HCEC 1CT (cell line): ENCODE measurements at places on chromosomes 4 and X.

- DNase-seq, result peak; percentile 50
Observed at GRCh38 chr4:122602277-122603142, 18.4 kb downstream of the IL21 start.

DNA sequence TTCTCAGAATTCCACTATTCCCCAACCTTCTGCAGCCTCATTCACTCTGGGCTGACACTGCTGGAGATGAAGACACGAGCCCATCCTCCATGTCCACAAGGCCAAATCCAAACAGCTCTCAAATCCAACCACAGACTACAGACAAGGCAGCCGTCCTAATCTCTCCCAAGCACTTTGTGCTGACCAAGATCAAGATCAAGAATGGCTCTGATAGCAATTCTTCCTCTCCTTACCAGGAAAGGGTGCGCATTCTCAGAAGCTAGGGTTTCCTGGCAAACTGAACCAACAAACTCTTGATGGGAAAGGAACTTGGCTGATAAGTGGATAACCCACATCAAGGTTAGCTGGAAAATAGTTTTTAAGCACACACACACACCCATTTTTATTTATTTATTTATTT lies 26.5 kb downstream of the RELL1 start:
- DNase-seq, result no peak

- DNase-seq, result no peak
Observed at GRCh38 chr4:4866866-4867374, 7.5 kb downstream of the MSX1 start.

- DNase-seq, result peak; percentile 6
Observed at GRCh38 chr4:182764137-182764536, 153.0 kb downstream of the DCTD start.

DNA sequence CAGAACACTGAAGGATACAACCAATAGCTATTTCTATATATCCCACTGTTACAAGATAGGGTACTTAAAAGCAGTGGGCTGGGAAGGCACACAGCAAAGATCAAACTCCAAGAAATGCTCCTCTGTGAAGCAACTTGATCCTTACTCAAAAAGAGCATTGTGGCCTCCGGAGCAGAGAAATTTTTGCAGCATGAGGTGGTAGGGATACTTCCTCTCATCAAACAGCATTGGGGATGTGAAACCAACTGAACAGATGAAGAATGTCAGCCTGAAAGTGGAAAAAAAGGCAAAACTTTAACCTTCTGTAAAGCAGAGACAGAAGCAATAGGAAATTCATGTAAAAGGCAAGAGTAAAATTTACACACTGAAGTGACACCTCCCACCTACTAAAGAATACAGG lies 92.2 kb downstream of the HUWE1 start:
- peak; percentile 21 for DNase-seq

DNA sequence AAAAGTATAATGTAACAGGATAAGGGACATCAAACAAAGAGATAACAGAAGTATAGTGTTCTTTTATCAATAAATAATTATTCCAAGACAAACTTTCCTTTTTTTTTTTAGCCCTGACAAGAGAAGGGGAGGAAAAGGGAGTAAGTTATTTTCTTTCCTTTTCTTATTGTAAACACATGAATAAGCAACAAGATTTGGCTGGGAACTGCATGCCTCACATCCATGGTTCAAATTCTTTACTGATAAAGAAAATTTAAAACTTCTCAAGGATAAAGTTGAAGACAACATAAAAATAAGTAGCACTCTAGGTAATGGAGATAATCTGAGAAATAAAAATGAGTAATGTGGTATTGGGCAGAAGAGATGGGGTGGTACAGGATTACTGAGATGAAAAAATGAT lies 71.6 kb downstream of the NEK1 start:
- no peak for DNase-seq

DNA sequence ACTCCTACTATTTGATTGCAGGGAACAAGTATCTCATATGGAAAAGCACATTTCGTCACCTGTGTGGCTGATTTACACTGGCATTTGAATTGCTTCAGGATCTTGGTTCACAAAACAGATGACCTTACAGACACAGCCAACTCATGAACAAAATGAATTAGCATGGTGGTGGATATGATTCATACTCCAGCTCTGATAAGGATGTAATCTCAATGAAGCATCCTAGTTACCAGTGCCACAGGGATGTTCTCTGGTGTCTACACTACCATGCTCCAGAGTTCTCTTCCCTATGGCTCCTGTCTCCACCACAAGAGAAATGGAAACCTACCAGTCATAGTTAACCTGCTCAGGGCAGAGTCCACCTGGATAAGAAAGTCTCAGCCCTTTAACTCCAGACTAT lies 40.7 kb downstream of the TEC start:
- DNase-seq, result no peak

DNA sequence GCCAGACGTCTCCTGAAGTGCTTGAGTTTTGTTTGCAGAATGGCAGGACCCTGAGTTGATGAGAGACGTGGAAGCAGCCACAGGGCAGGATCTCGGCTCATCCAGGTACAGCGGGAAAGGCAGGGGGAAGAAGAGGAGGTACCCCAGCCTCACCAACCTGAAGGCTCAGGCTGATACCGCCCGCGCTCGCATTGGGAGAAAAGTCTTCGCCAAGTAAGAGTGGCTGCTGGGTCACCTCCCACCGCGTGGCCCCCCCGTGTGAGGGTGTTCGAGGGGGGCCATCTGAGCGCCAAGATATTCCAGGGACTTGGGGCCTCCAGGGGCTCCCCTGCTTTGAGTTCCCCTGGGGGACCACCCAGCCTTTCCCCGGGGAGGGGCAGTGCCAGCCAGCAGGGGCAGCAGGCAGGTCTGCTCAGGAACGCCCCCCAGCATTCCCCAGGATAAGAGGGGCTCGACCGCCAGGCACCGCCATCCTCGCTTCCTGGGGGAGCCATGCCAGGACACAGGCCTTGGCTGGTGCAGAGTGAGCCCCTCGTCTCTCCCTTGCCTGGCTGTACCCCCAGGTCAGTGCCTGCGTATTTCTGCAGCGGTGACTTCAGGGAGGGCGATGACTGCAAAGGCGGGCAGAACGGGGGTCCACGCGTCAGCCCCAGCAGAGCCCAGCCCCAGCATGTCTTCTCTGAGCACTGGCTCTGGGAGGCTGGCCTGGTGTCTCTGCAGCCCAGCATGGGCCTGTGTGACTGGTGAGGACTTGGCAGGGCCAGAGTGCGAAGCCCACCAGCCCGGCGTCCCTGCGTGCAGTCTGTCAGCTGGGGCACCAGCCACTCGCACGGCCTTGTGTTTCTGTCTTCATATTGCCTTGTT lies 22.3 kb downstream of the NKX1-1 start:
- no peak for DNase-seq

DNA sequence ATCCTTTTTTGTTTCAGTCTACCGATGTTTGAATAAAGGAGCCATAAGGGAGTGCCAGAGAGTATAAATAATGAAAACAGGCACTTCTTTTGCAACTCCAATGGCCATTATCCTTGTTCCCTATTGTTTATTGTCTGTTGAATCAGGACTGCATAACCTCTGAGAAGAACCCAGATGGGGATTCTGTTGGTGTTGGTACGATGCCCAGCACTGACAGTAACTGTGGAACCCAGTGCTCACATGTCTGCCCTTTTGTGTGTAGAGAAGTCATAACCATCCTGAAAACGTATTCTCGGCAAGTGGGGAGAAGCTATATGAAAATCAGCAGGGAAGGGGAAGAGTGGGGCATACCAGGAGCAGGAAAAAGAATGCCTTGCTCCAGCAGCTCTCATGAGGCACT lies 195.1 kb upstream of the EDNRA start:
- no peak for DNase-seq

DNA sequence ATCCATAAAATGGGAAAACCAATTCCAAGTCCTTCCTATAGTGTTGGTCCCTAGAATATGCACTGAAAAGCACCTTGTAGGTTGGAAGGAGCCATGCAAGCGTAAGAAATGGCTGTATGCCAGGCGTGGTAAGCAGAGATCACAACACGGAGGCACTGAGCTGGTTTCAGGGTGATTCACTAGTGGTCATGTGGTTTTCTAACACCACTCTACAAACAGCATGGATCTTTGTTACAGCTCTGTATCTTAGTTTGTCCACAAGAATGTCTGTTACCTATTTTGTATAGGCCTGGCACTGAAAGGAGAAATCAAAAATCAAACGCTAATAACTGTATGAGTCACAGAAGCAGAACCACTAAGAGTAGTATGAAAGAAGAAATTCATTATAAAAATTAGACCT lies 71.9 kb downstream of the MAGEB17 start:
- peak; percentile 81 for DNase-seq

DNA sequence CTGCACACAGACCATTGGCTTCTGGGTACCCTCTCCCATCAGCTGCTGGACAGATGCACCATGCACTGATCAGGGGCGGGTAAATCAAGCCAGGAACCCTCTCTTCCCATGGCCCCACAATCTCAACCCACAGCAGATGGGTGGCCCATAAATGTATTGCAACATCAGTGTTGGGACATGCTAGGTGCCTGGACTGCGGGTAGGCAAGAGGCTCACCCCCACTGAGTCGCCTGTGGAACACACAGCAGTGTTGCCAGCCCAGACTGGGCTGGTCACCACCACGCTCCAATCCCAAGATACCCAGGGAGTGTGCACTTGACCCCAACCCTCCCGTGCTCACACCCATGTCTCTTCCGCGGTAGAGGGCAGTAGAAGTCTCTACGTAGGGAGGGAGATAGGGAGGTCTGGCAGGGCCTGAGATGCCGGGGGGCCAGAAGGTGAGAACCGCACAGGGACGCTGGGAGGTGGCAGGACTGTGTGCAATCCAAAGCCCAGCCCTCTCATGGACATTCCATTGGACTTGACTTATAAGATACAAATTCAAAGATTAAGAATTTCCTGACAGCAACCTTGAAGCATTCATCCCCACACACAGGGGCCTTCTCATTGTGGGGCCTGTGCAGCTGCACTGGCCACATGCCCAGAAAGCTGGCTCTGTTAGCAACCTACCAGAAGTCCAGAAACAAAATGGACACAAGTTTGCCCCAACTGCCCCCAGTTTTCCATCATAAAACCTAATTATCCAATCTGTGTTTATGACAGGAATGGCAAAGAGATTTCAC lies 183.7 kb downstream of the NSUN7 start:
- no peak for DNase-seq

GRCh38 chr4:154731756-154732155 lies 12.0 kb upstream of the LRAT start:
- no peak for DNase-seq

DNA sequence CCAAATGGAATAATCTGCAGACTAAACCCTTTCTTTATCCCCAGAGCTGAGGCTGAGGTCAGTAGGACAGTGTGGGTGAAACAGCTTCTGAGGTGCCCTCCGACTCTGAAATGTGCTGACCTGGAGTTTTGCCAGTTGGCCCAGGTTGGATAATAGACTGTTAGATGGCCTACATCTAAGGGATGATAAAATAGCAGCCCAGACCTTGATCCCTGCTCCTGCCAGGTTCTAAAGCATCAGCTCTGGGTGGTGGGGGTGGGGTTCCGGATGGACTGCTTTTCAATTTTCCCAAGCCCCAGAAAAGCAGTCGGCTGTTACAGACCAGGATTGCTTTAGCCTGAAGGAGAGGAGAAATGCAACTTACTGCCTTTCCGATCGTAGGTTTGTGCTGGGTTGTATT lies 110.4 kb downstream of the NHS start:
- no peak for DNase-seq

- DNase-seq, result peak; percentile 48
Observed at GRCh38 chr4:182492423-182492822, 249.2 kb downstream of the TENM3 start.

- DNase-seq, result no peak
Observed at GRCh38 chr4:11116940-11117339, 311.8 kb downstream of the HS3ST1 start.

- no peak for DNase-seq
Observed at GRCh38 chr4:25032126-25032525, 1.4 kb upstream of the LGI2 start.

DNA sequence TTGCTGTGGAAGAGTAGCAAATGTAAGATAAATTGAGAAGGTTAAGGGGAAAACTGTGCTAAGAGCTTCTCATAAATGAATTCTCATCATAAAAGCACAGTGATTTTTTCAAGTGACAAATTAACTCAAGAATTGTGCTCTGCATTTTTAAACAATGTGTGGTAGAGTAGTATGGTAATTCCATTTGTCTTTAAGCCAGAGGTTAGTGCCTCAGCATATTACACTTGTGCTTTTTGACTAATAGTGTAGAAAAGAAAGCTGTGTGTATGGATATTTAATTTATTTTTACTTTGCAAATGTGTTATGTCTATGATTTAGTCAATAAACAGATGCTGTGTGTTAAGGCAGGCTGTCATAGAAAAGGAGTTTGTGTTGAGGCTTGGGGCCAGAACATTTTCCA lies 61.0 kb downstream of the FHIP1A start:
- DNase-seq, result no peak

DNA sequence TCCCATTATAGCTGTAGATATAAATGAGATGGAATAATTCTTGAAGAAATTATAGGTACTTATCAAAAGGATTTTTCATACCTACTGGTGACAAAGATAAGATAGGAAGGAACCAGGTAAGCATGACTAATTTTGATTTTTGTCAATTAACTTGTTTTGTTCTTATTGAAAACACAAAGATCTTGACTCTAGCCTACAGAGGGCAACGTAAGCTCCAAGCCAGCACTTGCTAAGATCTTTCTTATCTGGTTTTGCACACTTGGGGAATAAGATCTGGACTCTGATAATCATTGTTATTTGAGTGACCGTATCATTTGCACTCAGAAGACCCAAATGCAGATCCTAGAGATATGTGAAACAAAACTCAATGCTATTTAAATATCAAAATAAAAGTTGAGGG lies 223.4 kb downstream of the VEGFC start:
- DNase-seq, result peak; percentile 7

DNA sequence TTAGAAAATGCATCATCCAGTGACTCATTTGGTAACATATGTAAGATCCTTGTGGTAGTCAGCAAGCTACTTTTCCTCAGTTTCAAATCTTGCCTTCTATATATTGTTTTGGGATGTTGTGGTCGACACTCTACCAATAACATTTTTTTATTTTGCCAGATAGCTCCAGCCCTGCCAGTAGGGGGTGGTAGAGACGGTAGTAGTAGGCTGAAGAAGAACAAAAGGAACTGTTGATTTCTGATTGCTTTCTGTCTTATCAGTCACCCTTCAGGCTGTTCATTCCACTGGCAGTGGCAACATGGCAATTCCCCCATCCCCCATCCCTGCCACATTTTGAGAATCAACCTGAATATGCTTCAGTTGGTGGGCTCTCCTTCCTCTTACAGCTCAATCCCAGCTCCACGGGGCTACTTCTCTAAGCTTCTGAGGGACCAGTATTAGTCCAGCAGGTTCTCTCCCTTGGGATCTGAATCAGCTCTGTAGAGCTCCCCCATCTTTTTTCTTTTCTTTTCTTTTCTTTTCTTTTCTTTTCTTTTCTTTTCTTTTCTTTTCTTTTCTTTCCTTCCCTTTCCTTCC lies 171.5 kb upstream of the VEGFC start:
- peak; percentile 4 for DNase-seq

- no peak for DNase-seq
Observed at GRCh38 chr4:154626793-154627484, 14.5 kb upstream of the FGG start.

GRCh38 chr4:66376396-66376795 lies 706.1 kb upstream of the EPHA5 start:
- no peak for DNase-seq

DNA sequence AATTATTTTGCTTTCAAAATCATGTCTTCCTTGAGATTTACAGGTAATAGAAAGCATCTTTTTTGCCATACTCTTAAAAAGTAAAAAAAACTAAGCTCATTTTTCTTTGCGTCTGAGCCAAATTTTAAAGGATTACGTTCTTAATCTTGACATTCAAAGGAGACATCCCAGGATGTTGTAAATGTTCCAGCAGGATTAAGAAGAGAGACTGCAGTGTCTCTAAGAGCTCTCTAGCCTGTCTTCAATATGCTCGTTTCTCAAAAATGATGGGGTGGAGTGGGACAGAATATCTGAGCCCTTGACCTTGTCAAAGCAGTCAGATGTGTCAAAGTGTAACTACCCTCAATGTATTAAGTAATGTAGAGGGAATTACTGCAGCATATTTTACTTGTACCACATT lies 363.3 kb downstream of the PCDH7 start:
- no peak for DNase-seq
